ENCODE measurements at places on chromosomes 4 and X. TPM values are rescaled to one million over a fixed set of nuclear protein-coding genes. Genes with fewer than 3 reads are reported as not detected.

DNA sequence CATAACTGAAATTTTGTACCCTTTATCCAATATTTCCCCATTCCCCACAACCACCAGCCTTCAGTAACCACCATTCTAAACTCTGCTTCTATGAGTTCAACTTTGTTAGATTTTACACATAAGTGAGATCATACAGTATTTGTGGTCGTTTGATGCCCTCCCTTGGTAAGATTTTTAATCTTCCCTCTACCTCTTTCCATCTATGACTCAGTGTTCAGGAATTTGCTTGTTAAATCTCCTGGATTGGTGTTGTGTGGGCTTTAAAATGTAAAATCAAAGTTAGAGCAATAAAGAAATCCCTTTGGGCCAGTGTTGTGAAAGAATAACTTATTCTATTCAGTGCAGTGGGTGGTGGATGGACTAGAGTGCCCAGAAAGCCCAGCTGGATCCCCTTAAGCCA is 37.4 kb downstream of the SLC16A2 start:
- H3K4me3 ChIP-seq: no peak overlapping the region
- no peak overlapping the region for H3K27ac ChIP-seq
- H3K36me3 ChIP-seq: no peaks in the 10 kb centered on the region
- H3K4me1 ChIP-seq: no peaks in the 10 kb centered on the region
- no peaks in the 10 kb centered on the region for H3K27me3 ChIP-seq
- no peak for DNase-seq

DNA sequence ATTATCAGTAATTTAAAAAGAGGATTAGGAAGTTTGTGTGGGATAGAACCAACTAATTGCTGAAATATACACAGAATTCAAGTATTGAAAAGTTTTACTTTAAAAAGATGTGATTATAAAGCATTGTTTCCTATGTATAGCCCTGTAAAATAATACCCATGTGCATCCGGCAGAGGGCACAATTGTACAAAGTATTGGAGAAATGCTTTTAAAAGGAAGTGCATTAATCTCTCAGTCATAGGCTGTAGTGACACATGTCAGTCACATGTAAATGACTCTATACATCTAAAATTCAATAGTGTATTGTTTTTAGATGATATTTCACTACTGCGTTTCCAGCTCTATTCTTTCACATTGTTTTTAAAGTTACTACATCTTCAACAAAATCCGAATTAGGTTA is 9.7 kb upstream of the GEMIN8 start:
- no peak overlapping the region for H3K27ac ChIP-seq
- no peak for DNase-seq
- H3K4me1 ChIP-seq: no peaks in the 10 kb centered on the region
- H3K4me3 ChIP-seq: no peak overlapping the region
- H3K27me3 ChIP-seq: no peaks in the 10 kb centered on the region

The CT45A3 gene
- not detected for total RNA-seq

- no peaks in the 10 kb centered on the region for H3K4me1 ChIP-seq
- H3K4me3 ChIP-seq: peak overlapping the region; percentile 40
- H3K36me3 ChIP-seq: no peaks in the 10 kb centered on the region
- H3K27ac ChIP-seq: no peak overlapping the region
- H3K27me3 ChIP-seq: no peaks in the 10 kb centered on the region
- no peak for DNase-seq
Observed at GRCh38 chrX:33726281-33727160, 405.6 kb downstream of the FAM47A start.

The DDX53 gene
- total RNA-seq: not detected

The SHROOM4 gene
- total RNA-seq: 10.1 TPM

DNA sequence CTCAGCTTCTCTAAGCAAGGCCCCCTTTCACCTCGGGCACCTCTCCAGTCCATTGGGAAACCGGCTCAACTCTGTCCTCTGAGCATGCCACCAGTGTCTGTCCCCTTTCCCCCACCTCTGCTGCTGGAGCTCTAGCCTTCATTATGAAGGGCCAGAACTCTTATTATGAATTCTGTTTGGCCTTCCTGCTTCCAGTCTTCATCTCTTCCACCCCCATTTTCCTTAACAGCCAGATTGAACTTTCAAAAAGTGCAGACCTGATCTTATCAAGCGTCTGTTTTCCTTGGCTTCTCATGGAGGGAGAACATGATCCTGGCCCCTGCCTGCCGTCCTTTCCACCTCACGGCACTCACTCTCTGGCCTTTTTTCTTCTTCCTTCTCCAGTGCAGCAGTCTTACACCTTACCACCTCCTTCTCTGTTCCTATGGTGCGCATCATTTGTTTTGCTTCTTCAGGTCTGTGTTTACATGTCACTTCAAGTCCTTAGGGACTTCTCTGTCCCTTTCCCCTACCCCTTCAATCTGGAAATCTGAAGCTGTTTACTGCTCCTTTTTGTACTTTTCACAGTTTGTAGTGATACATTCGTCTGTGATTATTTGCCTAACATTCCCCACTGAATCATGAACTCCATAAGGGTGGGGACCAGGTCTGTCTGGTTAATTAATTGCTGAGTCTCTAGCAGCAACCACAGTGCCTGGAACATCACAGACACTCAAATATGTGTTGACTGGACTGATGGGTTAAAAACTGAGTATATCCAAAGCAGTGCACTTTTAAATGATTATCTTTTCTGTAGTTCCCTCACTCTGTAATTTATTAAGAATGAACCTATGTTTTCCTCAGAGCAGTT is 55.8 kb downstream of the FNIP2 start:
- no peaks in the 10 kb centered on the region for H3K27me3 ChIP-seq
- H3K4me3 ChIP-seq: no peak overlapping the region
- no peaks in the 10 kb centered on the region for H3K36me3 ChIP-seq

DNA sequence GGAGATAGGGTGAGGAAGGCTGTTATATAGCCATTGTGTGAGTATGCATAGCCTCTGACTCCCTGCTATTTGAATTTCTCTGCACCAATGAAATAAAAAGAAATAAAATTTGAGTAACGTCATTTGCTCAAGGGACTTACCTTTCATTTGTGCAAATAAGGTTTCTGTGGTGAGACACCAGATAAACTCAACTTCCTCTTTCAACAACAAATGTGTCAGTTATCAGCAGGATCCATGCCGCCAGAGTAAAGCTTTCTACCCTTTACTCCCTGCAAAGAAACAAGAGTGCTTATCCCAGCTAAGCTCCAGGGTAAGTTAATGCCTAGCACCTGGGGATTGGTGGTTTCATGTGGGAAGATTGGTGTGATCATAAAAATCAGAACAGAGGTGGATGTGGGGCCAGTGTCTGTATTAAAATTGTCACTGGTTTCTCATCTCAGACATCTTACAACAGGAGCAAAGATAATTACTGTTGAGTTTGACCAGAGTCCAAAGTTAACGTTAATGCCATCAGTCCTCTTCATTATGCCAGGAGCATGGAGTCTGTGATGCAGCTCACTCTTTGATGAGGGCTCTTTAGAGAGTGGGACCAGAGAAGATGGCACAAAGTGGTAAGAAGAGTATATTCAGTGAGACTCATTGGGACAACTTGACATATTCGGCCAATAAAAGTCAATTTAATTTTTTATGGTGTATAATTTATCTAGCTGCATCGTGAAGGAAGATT is at the start of gene P2RY10:
Gene P2RY10 (plus strand): TSS at position 206 of the 727 bp plus-strand sequence. CDS start 15,130 bp downstream, outside the sequence.
- DNase-seq: no peak
- no peak within 1 kb of the TSS for H3K27ac ChIP-seq
- no peaks in the 10 kb centered on the region for H3K36me3 ChIP-seq
- H3K27me3 ChIP-seq: no peaks in the 10 kb centered on the region
- H3K4me1 ChIP-seq: no peaks in the 10 kb centered on the region

DNA sequence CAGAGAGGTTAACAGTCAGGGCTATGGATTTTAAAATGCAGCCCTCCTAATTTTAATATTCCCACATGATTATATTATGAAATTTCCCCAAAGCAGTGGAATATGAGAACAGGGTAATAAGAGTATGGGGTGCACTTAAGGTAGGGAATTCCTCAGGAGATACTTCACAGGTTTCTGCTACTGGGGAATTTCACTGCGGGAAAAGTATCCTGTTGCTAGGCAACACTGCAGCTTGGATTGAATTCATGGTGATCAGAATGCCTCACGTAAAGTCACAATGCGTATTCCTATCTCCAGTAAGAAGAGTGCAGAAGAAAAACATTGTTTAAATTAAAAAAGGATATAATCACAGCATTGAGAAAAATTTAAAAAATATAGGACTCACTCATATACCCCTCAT is 398.1 kb upstream of the RPS6KA3 start:
- no peak overlapping the region for H3K27ac ChIP-seq
- no peak overlapping the region for H3K4me3 ChIP-seq
- H3K27me3 ChIP-seq: no peaks in the 10 kb centered on the region
- H3K4me1 ChIP-seq: no peaks in the 10 kb centered on the region

DNA sequence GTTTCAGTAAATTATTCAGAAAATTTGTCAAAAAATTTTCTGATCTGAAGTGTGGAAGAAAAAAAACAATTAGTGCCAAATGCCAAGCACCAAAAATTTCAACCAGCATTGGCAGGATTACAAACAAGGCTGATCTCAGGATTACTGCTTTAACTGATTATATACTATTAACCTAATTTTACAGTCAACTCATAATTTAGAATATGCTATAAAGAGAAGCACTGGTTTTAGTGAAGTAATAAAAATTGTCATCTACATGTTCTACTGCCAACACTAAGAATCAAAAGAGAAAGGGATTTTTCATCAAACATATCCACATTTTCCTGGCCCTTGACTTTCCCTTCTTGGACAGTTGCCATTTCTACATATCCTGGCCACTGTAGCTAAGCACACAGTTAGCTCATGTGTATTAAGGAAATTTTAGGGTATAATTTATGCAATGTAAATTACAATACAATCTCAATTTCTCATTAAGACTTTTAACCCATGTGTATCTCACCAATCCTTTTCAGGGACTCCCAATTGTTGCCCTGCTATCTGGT is 33.8 kb downstream of the THOC2 start:
- no peak overlapping the region for H3K4me3 ChIP-seq
- no peaks in the 10 kb centered on the region for H3K27me3 ChIP-seq
- no peaks in the 10 kb centered on the region for H3K36me3 ChIP-seq
- no peak overlapping the region for H3K27ac ChIP-seq
- H3K4me1 ChIP-seq: no peaks in the 10 kb centered on the region

The PITX2 gene
- total RNA-seq: 6.6 TPM

GRCh38 chrX:120310861-120311726 is at the start of gene TMEM255A:
TSS of gene TMEM255A (minus strand) at chrX:120311461. CDS start at chrX:120311309, 152 bp downstream.
- DNase-seq: no peak
- no peaks in the 10 kb centered on the region for H3K27me3 ChIP-seq
- H3K27ac ChIP-seq: peak within 1 kb of the TSS; percentile 52

The HSFX3 gene
- not detected for total RNA-seq

The CHIC1 gene
- total RNA-seq: 9.1 TPM

The SLC10A4 gene
- total RNA-seq: 6.6 TPM

The CSAG3 gene
- total RNA-seq: not detected

- no peak overlapping the region for H3K4me3 ChIP-seq
- no peak overlapping the region for H3K27ac ChIP-seq
- no peaks in the 10 kb centered on the region for H3K27me3 ChIP-seq
- no peak for DNase-seq
- H3K4me1 ChIP-seq: no peaks in the 10 kb centered on the region
- H3K36me3 ChIP-seq: no peaks in the 10 kb centered on the region
Observed at GRCh38 chrX:40227125-40227524, 129.4 kb upstream of the BCOR start.

- peak overlapping the region; percentile 41 for H3K4me3 ChIP-seq
- H3K36me3 ChIP-seq: no peaks in the 10 kb centered on the region
- peaks cover 18% of the 10 kb centered on the region for H3K4me1 ChIP-seq
Observed at GRCh38 chr4:80198441-80198837, 1.1 kb downstream of the PRDM8 start.

The HDAC6 gene
- total RNA-seq: 67.8 TPM

- DNase-seq: no peak
- peak overlapping the region; percentile 91 for H3K27ac ChIP-seq
- H3K4me3 ChIP-seq: peak overlapping the region; percentile 92
- H3K36me3 ChIP-seq: no peaks in the 10 kb centered on the region
Observed at GRCh38 chr4:107988763-107989035, 990 bp upstream of the HADH start.

- no peaks in the 10 kb centered on the region for H3K4me1 ChIP-seq
- H3K4me3 ChIP-seq: no peak overlapping the region
- no peaks in the 10 kb centered on the region for H3K27me3 ChIP-seq
- H3K36me3 ChIP-seq: no peaks in the 10 kb centered on the region
Observed at GRCh38 chr4:39682138-39682537, 15.8 kb upstream of the UBE2K start.

The RASGEF1B gene
- 13.5 TPM for total RNA-seq

DNA sequence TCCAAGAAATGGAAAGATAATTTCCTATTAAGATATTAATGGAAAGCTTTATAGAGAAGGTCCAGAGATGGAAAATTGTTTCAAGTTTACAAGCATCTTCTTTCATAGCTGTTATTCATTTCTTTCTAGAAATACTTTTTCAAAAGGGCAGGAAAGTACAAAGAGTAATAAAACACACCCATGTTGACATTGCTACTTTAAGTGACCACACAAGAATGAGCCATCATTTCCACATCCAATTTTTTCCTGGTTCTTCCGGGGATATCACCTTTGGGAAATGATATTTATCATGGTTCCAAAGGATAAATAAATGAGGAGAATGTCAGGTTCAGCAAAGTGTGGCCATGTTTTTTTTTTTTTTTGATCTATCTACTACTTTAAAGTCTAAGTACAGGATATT is 4.5 kb downstream of the GLRA2 start:
- DNase-seq: no peak
- no peaks in the 10 kb centered on the region for H3K27me3 ChIP-seq
- no peaks in the 10 kb centered on the region for H3K4me1 ChIP-seq
- no peaks in the 10 kb centered on the region for H3K36me3 ChIP-seq
- no peak overlapping the region for H3K4me3 ChIP-seq
- H3K27ac ChIP-seq: no peak overlapping the region

GRCh38 chr4:161252520-161253141 is 911.2 kb downstream of the FSTL5 start:
- H3K4me1 ChIP-seq: no peaks in the 10 kb centered on the region
- H3K27me3 ChIP-seq: no peaks in the 10 kb centered on the region
- DNase-seq: no peak
- H3K4me3 ChIP-seq: no peak overlapping the region
- no peaks in the 10 kb centered on the region for H3K36me3 ChIP-seq

GRCh38 chr4:156132196-156132595 is 178.5 kb upstream of the CTSO start:
- DNase-seq: no peak
- no peaks in the 10 kb centered on the region for H3K27me3 ChIP-seq
- H3K36me3 ChIP-seq: no peaks in the 10 kb centered on the region

The PDLIM3 gene
- total RNA-seq: 148 TPM

The ACOX3 gene
- 46.9 TPM for total RNA-seq

The ESX1 gene
- total RNA-seq: not detected

The MAGEA9B gene
- total RNA-seq: not detected

DNA sequence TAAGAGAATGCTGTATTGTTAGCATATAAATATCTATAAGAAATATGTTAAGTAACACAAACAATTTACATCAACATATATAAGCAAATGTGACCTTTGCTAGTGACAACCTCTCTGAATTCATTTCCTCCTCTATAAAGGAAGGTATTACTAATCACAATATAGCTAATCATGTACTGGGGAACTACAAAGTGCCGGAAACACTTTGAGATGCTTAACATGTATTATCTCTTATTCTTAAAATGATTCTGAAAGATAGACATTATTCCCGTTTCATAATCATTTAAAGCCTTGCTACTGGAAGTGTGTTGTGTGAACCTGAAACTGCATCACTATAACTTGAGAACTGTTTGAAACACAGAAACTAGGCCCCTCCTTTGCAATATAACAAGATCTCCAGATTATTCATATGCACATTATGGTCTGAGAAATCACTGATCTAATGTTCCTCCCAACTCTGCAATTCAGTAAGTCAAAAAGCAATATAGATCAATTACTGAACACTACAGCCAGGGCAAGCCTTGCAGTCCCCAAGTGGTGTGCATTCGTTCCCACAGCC is 54.0 kb downstream of the KLHL8 start:
- no peaks in the 10 kb centered on the region for H3K4me1 ChIP-seq
- no peaks in the 10 kb centered on the region for H3K27me3 ChIP-seq
- H3K36me3 ChIP-seq: no peaks in the 10 kb centered on the region

The GPR78 gene
- 23.1 TPM for total RNA-seq

The IL15 gene
- 11.5 TPM for total RNA-seq

All from vagina (tissue), 2 donors.